Right atrium auricular region (tissue), 2 donors: ENCODE measurements at places on chromosomes 1 and 21. TPM values are rescaled to one million over a fixed set of nuclear protein-coding genes. Genes with fewer than 3 reads are reported as not detected.

RGS8 gene
- not detected for total RNA-seq

SPAG17 gene
- 0.39 TPM for total RNA-seq

DNA sequence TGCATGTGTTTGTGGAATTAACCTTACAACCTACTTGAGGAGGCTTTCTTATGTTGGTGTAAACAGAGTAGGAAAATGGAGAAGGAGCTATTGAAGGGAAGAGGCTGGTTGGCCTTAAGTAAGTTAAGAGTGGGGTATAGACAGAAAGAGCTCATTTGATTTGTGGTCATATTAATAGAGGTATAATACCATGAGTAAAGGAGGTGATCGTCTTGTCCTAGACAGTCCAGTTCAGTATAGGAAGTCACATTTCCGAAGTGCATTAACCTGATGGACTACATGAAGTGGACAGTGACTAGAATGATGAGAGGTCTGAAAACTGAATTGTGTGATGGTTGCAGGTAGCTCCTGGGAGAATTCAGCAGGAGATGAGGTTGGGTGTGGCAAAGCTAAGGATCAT, 215.4 kb upstream of the ZC3H12A start:
- no peak for DNase-seq

DNA sequence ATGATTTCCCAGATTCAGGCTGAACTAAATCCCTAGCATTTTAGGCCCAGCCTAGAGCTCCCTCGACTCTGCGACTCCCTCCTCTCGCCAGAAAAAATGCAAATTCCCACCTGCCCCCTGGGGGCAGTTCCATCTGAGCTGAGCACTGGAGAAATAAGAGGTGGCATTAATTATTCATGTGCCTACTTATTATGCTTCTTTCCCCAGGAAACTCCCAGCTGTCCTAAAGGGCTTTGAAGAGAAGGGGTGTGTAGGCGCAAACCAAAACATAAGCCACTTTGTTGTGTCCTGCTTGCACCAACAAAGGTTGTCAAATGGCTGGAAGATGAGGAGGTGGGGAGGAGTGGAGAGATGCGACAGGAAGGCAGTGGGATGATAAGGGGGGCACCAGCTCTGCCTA, 41.4 kb upstream of the GOLT1A start:
- no peak for DNase-seq

GRCh38 chr1:119600561-119600960, 47.5 kb downstream of the ZNF697 start:
- no peak for DNase-seq

DNA sequence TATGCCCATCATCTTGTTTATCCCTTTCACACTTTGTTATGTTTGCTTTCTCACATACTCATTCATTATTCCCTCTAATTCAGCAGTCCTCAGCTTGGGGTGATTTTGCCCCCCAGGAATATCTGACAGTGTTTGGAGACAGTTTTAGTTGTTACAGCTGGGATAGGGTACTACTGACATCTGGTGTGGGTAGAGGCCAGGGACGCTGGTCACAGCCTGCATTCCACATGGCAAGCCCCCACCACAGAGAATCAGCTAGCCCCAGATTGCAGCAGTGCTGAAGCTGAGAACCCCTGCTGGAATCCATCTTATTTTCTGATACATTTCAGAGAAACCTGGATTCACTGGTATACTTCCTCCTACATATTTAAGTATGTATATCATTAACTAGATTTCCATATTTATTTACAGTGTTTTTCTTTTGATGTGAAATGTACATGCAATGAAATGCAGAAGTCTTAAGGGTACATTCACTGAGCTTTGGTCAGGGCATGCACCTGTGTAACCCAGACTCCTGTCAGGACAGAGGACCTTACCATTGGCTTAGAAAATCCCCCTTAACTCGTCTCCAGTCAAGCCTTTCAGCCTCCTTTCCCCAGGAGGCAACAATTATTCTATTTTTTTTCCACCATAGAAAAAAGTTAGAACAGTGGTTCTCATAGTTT, 68.3 kb downstream of the KIF26B start:
- DNase-seq, result no peak

DNA sequence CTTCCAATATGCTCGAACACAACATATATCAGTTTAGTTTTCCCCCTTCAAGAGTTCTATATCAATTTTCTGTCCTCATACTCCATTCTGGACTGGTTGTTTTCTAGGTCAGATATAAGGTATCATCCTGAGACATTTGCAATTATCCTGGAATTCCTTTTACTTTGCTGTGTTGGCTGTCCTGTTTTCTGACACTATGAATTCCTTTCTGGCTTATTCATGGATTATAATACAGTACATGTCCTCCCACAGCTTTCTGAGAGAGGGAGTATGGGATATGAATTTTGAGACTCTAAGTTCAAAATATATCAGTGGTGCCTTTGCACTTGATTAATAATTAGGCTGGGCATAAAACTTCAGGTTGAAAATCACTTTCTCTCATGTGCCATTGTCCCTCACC, 11.9 kb downstream of the PHTF1 start:
- no peak for DNase-seq

- DNase-seq, result no peak
Observed at GRCh38 chr1:112995890-112996289, 39.9 kb upstream of the SLC16A1 start.
